ENCODE measurements at places on chromosomes 16 and 17. TPM values are rescaled to one million over a fixed set of nuclear protein-coding genes. Genes with fewer than 3 reads are reported as not detected.

Gene FOXF1
- not detected for total RNA-seq

Gene MYCBPAP
- 1.9 TPM for total RNA-seq

Gene EIF1
- 95.9 TPM for total RNA-seq

DNA sequence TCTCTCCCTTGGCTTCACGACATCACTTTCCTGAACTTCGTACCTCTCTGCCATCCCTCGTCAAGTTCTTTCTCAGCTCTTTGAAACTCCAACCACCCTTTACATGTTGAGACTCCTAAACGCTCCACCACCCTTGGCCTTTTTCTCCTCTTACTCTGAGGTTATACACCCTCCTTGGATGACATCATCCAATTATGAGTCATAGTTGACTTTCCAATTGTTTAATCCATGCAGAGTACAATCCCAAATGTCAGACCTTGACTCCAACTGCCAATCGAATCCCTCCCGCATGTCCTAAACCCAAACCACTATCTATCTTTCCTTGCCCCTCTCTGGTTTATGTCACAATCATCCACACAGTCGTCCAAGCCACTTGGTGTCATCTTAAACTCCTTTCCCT, 18.4 kb upstream of the C16orf82 start:
- no peak for DNase-seq

DNA sequence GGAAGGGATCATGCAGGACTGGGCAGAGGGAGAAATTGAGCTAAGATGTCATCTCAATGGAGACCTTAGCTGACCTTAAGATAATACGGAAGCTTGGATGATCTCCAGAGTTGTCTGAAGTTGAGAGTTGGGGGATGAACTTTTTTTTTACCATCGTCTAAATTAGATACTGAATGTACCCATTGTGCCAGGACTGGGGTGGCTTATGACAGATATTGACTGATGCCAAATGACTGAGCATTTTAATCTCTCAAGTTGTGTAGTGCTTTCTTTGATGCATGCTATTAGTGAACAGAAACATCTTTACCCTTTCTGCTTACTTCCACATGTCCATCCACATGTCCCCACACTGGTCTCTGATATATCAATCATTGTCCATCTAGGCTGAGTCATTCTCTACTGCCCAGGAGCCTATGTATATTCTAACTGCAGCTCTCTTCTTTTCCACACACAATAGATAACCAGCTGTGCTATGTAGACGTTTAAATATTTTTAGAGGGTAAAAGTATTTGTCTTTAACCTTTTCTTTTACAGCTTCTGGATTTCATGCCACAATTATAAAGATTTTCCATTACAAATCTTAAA, 60.2 kb upstream of the ZKSCAN2 start:
- no peak for DNase-seq
